ENCODE measurements at places on chromosomes 12 and 14.

- no peak for DNase-seq
Measured at GRCh38 chr14:22289570-22289969, 299.5 kb downstream of the DAD1 start.

DNA sequence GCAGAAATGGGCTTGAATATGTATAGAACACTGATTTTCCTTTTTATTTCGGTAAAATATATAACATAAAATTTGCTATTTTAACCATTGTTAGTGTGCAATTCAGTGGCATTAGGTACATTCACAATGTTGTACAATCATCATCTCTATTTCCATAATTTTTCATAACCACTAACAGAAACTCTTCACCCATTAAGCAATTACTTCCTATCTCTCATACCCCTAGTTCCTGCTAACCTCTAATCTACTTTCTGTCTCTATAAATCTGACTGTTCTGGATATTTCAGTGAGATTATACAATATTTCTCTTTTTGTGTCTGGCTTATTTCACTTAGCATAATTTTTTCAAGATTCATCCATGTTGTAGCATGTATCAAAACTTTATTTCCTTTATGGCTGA, 8.9 kb upstream of the RNF212B start:
- DNase-seq, result no peak

- DNase-seq, result no peak
Measured at GRCh38 chr12:13805041-13805440, 176.4 kb downstream of the GRIN2B start.

GRCh38 chr12:12171991-12172511, 94.8 kb downstream of the LRP6 start:
- DNase-seq, result no peak

DNA sequence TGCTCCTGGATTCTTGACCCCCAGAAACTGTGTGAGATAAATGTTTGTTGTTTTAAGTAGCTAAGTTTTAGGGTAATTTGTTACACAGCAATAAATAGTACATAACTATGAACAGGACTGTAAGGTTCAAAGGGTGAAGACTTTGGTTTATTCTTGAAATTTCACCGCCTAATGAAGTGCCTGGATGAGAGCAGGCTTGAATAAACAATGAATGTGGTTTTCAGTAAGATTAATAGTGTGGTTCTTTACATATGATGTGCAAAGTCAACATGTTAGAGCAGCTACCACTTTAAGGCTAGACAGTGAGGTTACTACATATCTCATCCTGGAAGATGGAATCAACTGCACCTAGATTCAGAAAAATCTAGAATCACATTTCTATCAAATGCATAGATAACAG, 145.2 kb upstream of the BTG1 start:
- DNase-seq, result no peak

DNA sequence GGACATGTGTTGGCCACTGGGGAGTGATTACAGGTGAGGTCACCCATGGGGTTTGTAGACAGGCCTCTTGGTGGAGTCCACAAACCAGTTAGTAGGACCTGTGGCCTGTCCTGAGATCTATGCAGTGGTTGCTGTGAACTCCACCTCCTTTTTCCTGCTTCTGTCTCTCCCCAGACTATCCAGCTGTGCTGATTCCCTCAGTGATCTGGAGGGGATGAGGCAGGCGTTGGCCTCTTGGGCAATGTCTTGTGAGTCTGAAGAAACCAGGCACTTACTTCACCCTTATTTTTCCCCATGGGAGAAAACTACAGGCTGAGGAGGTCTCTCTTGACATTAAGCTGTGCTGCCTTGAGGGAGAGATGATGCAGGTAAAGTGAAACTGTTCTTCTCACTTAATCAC, 257.2 kb upstream of the PRICKLE1 start:
- DNase-seq, result no peak

DNA sequence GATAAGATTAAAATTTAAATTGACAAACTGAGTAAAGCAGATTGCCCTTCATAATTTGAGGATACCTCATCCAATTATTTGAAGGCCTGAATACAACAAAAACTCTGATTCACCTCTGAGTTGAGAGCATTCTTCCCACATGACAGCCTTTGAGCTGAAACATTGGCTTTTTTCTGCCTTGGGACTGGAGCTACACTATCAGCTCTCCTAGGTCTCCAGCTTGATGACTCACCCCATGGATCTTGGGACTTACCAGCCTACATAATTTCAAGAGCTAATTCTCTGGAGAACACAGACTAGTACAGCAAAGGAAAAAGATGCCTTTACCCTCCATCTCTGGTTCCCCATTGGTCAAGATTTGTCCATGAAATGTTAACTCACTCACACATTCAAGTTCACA, 555.1 kb downstream of the FOXG1 start:
- DNase-seq, result no peak

DNA sequence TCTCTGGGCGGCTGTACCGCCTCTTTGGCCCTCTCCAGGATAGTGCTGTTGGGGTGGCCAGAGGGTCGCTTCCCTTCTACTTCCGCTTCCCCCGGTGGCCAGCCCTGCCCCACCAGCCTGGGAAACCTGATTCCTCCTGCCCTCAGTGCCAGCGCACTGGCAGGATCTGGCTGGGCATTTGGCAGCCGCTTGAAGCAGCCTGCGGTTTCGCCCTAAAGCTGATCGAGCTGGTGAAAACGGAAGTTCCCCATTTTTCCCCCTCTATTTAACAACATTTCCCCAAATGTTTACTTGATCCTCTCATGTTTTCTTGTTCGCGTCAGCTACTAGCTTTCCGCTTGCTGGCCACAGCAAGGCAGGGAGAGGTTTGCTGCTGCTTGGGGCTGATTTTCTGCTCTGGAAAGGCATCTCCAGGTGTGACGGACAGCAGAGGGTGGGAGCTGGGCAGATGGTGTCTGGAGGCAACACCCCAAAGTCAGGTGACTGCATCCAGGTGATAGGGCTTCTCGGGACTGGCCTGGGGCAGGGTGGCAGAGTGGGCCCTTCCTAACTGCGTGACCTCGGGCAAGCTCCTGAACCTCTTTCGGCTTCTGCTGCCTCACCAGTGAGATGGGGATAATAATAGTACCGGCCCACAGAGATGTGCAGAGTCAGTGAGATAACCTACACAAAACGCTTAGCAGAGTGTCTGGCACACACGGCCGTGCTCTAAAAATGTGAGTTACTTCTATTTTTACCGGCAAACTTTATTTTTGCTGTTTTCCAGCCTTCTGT, 53.1 kb downstream of the TSPAN9 start:
- DNase-seq, result no peak
